Substantia nigra (tissue), 51 donors: ENCODE measurements at places on chromosomes 3 and 15.

GRCh38 chr15:72227720-72228119 is 3.3 kb downstream of the PKM start:
- DNase-seq = no peak

- no peak for DNase-seq
Measured at GRCh38 chr15:39360452-39360851, 220.4 kb upstream of the THBS1 start.

DNA sequence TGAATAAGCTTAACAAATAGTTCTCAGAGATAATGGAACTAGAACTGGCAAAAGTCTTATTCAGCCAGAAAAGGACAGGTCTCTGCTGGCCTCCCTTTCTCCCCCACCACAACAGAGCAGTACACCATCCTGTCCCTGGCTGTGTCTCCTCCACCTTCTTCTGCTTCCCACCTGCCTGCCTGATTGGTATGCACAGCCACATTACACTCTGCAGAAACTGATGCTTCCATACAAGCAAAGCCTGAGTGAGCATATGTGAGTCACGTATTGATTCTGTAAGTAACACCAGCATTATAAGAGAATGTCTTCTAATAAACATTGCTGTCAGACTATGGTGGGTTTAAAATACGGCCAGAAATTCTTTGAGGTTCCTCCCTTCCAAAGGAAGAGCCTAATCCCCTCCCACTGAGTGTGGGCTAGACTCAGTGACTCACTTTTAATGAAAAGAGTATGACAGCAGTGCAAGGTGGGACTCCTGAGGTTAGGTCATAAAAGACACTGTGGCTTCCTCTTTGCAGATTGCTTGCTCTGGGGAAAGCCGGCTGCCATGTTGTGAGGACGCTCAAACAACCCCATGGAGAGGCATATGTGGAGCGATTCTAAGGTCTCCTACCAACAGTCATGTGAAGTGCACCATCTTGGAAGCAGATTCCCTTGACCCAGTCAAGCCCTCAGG is 44.4 kb downstream of the ANXA2 start:
- no peak for DNase-seq

DNA sequence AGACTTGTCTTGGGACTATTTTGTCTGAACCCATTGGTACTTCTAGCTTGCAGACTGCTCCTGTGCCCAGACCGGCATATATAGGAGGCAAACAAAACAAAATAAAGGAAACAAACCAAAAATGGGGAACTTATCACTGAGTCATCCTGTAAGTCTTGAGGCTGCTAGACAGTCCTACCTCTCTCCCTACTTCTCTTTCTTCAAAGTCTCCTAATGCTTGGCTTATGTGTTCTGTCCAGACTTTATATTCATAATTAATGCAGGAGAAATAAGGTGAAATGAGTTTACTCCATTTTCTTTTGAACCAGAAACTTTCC is 266.2 kb downstream of the ZNF385D start:
- DNase-seq = no peak

DNA sequence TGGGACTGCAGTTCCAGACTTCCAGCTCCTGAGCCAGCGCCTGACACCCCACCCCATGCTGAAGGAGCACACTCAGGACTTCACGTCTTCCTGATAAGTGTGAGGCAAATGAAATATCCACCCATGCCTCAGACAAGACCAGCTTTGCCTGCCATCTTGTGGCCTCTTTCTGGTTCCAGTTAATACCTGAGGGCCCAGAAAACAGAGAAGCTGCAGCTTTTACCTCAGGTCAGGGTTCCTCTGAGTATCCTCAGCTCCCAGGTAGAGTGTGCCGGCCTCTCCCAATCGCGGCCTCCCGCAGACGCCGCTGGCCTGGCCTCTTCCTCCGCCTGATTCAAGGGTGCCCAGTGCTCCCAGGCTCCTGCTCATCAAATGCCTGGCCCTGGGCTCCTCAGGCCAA is 5.1 kb upstream of the KLHL6 start:
- peak; percentile 14 for DNase-seq

GRCh38 chr3:121878411-121878810 is 15.8 kb upstream of the SLC15A2 start:
- no peak for DNase-seq
